ENCODE measurements at places on chromosomes 16 and 17. TPM values are rescaled to one million over a fixed set of nuclear protein-coding genes. Genes with fewer than 3 reads are reported as not detected.
A peak's percentile ranks its signal among the peaks of the same experiment; 100 is the strongest.

- DNase-seq = no peak
These were observed 162.1 kb upstream of the MPHOSPH6 start for GRCh38 chr16:82331974-82332750.

GRCh38 chr17:8952191-8952590, 13.3 kb downstream of the PIK3R5 start:
- no peak for DNase-seq

DNA sequence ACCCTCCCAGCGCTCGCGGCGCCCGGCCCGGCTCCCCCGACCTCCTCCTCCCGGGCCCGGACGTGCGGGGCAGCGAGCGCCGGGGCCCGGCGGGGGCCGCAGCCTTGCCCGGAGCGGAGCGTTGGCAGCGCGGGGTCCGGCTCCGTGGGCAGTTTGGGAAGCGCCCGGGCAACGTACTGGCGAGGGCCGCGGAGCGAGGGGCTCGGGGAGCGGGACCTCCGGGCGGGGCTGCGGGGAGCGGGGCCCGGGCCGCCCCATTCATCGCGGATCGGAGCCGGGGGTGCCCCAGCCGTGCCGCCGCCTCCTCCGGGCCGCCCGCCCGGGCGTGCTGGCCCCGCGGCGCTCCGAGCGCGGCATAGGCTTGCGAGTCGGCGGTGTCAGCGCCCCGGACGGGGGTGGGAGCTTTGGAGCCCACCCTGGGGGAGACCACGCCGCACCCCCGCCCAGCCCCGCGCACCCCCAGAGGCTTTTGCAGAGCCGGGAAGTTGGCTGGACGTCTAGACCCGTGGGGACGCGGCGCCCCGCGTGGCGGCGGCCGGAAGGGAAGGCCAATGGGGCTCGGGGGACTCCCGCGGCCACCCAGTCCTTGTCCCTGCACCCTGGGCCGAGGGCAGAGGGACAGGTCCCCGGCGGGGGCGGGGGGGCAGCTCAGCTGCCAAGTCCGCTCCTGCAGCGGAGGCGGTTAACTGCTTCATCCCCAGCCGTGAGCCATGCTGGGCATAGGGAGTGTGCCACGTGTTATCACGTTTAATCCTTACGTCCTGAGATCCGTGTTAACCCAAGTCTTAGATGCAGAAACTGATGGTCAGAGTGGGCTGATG, 852 bp downstream of the ZNF469 start:
- DNase-seq = peak; percentile 36

- DNase-seq = no peak
These were observed 27.8 kb upstream of the MRTFB start for GRCh38 chr16:14043278-14043677.

DNA sequence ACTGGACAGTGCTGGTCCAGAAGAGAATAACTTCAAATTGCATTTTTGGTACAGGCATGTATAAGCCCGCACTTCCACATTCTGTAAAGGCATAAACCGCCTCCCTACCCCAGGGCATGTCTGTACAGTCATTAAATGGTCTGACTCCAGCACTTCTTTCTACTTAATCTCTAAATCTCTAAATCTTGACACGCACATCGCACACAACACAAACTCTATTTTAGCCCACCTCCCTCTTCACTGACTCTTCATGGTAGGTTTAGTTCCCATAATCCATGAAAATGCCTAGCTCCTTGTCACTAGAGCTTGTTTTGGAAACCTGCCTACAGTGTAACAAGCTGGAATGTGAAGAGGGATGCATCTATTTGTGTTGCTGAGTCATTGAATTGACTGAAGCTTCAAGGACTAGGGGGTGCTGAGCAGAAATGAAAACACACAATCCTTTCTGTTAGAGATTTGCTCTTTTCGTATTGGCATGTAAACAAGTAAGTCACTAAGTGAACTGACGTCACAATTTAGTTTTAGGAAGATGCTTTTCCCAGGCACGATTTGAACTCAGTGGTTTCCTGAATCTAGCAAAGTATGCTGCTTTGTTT, 1.6 kb upstream of the DUSP14 start:
- DNase-seq = no peak

- no peak for DNase-seq
These were observed 234.8 kb downstream of the MAF start for GRCh38 chr16:79365702-79366101.

- DNase-seq = no peak
These were observed 790 bp downstream of the BCKDK start for GRCh38 chr16:31108794-31109558.

DPEP1 gene
- 105 TPM for polyA plus RNA-seq

CDK5R1 gene
- polyA plus RNA-seq = 16.2 TPM

DNA sequence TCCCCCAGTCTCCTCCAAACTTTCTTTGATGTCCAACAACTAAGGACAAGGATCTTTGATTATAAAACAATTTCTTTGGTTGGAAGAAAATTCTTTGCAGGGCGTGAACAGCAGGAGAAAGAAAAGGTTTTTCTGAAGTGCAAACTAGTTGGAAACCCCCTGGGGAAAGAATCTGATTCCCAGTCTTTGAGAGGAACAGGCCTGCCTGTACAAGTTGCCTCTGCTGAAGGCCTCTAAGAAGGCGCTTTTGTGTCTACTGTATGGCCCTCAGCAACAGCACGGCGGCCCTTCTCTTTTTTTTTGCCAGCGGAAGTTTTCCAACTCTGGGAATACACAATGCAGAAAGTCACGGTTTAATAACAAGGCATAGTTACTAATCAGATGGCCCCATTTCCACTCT, 14.0 kb downstream of the RNF43 start:
- no peak for DNase-seq

NAGS gene
- polyA plus RNA-seq = 6.5 TPM

DNA sequence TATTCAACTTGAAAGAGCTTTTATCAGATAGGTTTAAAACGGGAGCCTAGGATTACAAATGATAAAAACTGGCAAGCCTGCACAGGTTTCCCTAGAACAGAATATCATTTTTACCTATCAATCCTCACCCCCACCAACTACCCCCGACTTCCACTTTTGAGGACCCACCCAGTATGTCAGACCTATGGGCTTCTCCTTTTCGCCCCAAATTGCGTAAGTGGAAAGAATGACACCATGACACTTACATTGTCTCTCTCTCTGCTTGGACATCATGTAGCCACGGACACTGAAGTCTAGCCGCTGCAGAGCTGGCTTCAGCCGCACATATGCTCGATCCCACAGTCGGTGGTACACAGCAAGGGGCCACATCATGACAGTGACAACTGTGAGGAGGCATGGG, 7.4 kb upstream of the PSMC3IP start:
- DNase-seq = no peak

SCIMP gene
- 2.5 TPM for polyA plus RNA-seq

DNA sequence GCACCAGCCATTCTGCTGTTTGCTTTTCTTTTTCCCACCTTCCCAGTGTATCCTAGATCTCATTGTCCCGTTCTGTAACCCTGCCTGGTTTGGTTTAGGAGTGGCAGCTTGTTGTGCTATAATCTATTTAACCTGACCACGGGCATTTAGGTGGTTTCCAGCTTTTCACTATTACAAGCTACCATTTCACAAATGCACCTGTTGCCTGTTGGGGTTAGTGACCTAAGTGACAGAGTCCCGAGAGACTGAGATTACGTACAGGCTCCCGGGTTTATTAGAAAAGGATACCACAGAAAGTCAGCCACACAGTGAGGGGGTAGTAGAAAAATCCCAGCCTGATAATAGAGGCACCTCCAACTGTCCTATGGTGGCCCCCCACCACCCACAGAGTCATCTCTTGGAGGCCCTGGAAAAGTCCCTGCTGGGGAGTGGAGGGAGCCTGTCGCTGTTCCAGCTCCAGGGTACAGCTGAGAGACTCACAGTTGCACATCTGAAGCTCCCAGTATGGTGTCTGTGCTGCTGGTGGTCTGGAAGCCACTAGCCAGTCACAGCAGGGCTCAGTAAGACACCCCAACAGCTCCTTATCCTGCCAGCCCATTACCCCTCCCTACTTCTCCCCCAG, 21.2 kb downstream of the CLEC16A start:
- no peak for DNase-seq

MT1G gene
- 14.7 TPM for polyA plus RNA-seq

- DNase-seq = no peak
These were observed 258.0 kb downstream of the PMP22 start for GRCh38 chr17:15007147-15007553.

- DNase-seq = no peak
These were observed 26.7 kb downstream of the FA2H start for GRCh38 chr16:74747716-74748615.

DNA sequence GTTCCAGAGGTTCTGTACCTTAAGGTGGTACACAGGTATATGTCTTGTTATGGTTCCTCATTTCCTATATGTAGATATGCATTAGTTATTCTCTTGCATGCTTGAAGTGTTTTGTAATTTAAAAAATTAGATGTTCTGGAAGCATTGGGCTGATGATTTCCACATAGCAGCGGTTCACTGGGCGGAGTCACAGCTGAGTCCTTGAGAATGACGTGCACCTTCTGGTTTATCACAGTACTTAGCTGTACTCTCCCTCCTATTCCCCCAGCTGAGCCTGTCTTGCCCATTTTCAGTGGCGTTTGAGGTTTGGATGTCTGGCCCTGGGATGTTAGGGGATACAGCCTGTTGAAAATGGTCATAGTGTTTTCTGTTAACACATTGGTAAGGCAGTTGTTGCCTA, 327.1 kb downstream of the SNX29 start:
- DNase-seq = peak; percentile 59

GRCh38 chr16:48612611-48613010, 2.6 kb upstream of the N4BP1 start:
- no peak for DNase-seq

DNA sequence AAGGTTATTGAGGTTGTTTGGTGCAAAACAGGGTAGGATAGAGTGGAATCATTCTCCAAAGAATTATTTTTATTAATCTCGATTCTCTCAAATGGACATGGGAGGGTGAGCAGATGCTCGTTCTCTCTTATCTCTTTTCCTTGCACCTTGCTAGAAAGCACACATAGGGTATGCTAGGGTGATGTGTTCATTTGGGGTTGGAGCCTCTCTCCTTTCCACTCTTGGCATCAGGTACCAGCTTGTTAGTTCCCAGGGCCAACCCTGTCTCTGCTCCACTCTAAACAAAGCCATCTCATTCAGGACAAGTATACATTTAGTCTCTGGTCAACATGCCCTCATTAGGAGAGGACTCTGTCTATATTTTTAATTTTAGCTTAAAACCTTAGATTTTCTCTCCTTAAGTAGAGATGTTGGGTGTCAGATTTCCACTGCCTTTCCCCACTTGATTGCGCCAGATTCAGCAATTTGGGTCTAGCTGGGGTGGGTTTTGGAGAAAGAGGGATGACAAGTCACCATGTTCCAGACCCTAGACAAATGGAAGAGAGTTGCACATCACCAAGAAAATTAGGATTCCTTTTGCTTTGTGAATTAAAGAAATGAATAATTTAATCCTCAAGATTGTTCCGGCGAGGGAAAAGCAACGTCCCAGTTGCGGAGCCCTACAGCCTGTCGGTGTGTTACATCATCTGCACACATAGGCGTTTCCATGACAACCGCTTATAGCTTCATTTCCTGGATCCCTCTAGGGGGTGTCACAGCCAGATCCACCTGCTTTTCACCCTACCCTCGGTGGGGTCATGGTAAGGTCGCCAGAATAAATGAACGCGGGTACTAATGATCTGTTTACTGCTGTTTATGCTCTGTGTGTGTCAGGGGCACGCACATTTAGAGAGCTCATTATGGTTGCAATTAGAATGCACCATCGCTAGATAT, 41.6 kb downstream of the SNX11 start:
- no peak for DNase-seq

GRCh38 chr16:72569677-72570076, 397.7 kb upstream of the PMFBP1 start:
- no peak for DNase-seq

DOC2A gene
- 75.1 TPM for polyA plus RNA-seq

GRCh38 chr16:74575807-74576643, 30.9 kb downstream of the GLG1 start:
- DNase-seq = no peak

All from testis (tissue), 5 donors.